ENCODE measurements at places on chromosomes 2 and 18.

GRCh38 chr2:143953451-143954030, 566.4 kb downstream of the ZEB2 start:
- no peak for DNase-seq

DNA sequence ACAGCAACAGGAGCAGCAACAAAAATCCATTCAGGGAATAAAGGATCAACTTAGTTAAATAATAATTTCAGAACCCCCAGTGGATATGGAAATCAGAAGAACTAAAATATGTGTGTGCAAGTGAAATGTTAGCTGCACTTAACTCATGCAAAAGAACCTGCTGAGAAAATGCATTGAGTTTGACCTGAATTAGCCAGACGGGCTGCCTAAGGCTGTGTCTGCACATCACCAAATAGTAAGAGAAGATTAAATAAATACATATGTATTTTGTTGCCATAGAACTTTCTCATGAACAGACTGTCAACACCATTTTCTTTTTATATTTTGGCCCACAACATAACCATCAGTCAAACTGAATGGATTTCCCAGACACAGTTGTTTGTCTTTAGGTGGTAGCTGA, 262.0 kb upstream of the PIK3C3 start:
- DNase-seq, result no peak

DNA sequence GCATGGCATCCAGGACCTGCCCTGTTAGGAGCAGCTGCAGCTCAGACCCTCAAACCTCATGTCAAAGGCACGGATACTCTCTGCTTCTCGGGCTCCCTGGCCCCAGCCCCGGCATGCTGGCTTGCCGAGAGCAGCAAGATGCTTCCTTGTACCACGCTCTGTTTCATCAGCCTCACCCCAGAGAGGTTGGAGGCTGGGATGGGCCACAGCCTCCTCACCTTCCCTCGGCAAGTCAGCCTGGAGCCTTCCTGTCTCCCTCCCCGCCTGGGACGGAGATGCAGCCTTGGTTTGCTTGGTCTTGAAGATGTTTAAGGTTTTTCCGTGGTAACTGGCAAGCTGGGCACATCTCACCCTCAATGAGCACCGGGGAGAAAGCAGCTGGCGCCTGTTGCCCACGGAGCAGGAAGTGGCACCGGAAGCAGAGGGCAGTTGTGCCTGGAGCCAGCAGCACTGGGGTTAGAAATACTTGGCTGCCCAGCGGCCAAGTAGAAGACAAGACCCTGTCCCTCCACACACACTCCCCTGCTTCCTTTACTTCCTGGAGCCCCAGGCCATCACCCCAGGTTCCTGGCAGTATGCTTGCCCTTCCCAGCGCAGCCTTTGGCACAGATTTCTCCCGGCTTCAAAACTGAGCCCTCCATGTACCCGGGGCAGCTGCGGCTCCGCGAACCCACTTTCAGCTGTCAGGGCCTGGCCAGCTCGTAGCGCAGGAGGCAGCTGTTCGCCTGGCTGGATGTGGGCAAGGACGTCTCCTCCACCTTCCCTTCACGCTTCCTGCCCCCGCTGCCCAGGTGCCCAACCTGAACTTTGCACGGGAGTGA, 17.4 kb downstream of the FBLN7 start:
- no peak for DNase-seq

GRCh38 chr2:85669549-85669948, 1.6 kb upstream of the SFTPB start:
- no peak for DNase-seq

- DNase-seq, result no peak
These were observed 105.8 kb upstream of the PID1 start for GRCh38 chr2:229376866-229377265.

All from left hindlimb (tissue), 1 donor.